ENCODE measurements at places on chromosomes 12 and 14. TPM values are rescaled to one million over a fixed set of nuclear protein-coding genes. Genes with fewer than 3 reads are reported as not detected.

Gene LMO3
- not detected for total RNA-seq

Gene GPR135
- 2.4 TPM for total RNA-seq

GRCh38 chr12:68403711-68404110, 71.5 kb upstream of the MDM1 start:
- DNase-seq, result no peak

DNA sequence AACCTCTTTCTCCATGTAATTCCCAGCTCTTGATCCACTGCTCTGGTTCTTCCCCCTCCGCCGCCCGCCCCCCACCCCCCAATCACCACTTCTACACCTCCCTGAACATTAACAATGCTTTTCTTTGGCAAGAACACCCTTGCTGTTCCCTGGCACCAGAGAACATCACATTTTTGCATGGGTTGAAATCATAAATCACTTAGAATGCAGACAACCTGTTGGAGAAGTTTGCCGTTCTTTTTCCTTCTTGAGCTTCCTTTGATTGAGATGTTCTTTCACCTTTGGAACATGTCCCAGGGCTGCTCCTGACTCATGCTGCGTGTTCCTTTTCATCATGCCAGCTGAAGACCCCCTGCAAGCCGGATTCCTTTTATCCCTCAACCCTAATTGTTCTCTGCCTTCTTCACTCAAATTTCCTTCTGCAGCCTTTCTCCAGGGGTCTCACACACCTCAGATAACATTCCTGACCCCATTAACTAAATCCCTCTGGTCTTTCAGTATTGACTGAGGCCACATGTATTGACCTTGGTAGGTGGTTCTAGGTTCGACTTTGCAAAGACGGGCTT, 294.1 kb upstream of the TMPO start:
- no peak for DNase-seq

DNA sequence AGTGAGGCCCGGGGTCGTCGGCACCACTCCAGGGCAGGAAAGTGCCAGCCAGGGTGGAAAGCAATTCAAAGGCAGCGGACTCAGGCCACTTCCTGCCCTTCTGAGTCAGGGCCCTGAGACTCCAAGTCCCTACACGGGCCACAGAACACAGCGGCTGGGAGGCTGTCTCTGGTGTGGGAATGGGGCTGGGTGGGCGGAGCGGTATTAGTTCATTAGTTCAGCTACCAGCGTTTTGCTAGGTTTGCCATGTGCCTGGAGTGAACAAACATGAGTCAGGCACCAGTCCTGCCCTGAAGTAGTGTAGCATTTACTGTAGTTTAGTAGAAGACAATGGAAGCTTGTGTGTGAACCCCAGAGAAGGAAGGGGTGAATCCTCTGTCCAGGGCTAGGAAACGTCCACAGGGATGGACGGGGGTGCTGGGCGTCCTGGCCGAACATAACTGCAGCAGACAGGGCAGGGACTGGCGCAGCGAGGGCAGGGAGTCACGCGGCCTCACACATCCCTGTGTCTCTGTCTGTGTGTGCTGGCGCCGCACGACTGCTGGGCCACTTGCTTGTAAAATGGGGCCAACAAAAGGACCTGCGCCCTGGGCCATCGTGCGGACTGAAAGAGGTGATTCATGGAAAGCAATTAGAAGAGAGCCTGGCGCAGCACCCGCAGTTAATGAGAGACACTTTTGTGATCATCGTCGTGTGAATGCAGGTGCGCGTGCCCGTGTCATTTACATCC, 186.4 kb upstream of the PRMT8 start:
- no peak for DNase-seq

DNA sequence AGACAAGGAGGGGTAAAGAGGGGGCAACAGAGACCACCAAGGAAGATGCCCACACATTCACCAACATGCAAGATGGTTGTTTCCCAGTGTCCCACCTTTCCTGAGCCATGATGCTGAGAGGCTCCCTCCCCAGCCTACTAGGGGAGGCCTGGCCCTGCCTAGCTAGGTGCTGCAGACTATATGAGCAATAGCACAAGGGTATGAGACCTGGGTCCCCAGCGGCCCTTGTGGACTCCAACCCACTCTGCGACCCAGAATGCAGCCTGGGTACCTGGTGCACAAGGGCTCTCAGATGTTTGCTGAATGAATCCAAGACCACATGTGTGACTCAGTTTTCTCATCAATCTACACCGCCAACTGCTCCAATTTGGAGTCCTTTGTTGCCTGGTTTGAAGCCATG, 13.9 kb downstream of the TGFB3 start:
- no peak for DNase-seq

DNA sequence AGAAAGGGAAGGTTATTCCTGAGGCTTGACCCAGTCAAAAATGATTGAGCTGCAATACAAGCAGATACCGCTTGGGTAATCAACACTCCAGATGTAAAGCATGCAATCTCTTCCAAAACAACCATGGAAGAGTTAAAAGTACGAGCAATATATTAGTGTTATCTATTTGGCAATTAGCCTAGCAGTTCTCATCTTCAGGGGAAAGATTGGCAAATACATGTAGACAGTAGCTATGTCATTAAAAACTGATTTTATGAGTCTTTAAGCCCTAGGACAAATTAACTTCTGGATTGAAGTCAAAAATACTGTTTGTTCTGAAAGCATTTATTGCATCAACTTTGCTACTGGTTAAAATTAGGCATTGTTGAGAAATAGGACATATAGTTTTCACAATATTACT, 9.3 kb upstream of the GYS2 start:
- no peak for DNase-seq
